ENCODE measurements at places on chromosomes 7 and 10.

DNA sequence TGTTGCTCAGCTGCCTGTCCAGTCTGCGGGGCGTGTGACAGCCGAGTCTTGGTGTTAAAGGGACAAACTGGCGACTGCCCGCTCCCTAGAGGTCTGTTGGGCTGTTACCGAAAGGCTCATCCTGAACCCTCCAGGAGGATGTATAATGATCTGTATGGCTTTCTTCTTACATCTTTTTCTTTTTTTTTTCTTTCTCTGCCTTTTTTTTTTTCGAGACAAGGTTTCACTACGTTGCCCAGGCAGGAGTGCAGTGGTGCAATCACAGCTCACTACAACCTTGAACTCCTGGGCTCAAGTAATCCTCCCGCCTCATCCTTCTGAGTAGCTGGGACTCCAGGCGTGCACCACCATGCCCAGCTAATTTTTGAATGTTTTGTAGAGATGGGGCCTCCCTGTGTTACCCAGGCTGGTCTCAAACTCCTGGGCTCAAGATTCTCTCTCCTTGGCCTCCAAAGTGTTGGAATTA lies 857 bp downstream of the INTS15 start:
- no peak for DNase-seq

DNA sequence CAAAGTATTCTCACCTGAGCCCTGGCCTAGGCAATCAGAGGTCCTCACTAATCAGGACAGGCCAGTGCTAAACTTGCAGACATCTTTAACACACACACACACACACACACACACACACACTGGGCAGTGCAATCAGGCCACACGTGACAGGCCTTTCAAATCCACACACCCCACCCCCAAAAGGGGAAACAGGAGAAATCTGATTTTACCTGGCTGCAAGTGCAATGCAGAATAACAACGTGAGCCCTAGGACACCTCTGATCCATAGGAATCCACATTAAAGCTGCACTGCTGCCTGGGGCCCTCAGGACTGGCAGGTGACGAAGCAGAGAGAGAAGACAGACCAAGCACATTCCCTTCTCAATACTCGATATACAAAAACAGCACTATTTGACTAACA lies 218.9 kb downstream of the FAM107B start:
- DNase-seq, result no peak

DNA sequence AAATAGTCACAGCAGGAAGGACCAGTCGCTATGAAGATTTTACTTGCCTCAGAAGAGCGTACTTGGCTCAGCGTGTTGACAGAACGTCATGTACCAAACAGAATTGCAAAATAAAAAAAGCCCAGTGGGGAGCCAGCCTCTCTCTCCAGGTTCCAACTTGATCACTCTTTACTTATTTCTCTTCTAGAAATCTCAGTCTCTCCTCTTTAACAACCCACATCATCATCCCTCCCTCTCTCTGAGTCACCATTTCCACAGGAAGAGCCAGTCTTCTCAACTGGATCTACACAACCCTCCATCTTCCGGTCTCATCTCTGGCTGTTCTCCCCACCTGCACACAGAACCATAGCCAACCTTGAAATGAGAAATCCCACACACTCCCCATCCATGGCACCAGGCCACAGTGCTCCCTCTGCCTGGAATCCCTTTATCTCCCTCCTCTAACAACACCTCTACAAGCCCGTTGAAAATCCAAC lies 718.3 kb downstream of the GRID1 start:
- DNase-seq, result no peak

DNA sequence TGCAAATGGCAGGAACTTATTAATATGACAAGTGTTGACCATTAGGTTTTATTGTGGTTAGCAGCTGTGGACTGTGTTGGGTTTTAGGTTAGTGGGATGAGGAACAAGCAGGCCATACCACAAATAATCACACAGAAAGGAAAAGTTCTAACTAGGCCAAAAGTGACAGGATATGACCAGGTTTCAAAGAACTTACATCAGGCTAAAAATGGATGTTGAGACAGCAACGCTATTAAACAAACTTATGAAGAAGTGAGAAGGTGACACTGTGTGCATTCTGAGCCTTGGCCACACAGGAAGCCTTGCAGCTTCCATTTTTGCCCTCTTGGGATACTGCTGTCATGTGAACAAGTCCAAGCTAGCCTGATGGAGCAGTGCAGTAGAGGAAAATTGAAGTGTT lies 568.8 kb downstream of the HTR7 start:
- DNase-seq, result no peak

- no peak for DNase-seq
Observed at GRCh38 chr7:89027781-89028180, 232.2 kb upstream of the TEX47 start.

- DNase-seq, result peak; percentile 82
Observed at GRCh38 chr10:71981015-71981875, 17.1 kb downstream of the CHST3 start.

DNA sequence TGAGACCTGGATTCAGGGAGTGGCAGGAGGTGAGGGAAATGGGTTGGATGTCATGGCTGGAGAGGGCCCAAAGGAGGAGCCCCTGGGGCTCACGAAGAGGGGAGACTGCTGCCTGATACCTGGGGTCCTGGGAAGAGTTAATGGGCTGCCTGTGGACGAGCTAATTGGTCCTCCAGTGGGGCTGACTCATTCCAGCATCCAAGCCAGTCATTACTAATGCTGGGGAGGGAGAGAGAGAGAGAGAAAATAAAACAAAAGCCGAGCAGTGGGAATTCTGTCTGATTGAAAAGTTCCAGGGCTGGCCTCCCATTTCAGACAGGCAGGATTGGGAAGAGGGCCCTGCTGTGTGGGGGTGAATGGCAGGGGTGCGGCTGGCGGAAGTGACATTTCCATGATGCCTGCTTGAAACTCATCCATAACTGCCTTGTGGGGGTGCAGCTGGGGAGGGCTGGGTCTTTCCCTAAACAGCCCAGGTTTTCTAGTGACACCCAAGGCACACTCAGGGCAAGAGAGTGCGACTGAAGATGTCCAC lies 297.8 kb downstream of the RPS24 start:
- no peak for DNase-seq

- DNase-seq, result no peak
Observed at GRCh38 chr10:99540306-99540656, 7.5 kb downstream of the NKX2-3 start.

DNA sequence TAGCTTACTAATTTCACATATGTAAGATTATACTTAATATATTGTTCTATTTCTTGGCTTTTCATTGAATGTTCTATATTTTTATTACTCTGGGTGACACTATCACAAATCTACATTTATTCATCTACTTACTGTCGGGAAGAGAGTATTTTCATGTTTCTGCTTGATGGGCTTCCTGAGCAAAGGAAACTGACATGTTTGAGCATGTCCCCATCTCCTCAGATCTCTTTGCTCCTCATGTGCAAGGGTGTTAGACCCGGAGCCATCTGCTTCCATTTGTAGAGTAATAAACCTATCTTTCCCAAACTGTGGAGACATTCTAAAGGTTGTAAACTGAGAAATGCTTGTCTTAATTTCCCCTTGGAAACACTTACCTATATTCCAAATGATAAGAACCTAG lies 103.5 kb downstream of the LSMEM1 start:
- no peak for DNase-seq

DNA sequence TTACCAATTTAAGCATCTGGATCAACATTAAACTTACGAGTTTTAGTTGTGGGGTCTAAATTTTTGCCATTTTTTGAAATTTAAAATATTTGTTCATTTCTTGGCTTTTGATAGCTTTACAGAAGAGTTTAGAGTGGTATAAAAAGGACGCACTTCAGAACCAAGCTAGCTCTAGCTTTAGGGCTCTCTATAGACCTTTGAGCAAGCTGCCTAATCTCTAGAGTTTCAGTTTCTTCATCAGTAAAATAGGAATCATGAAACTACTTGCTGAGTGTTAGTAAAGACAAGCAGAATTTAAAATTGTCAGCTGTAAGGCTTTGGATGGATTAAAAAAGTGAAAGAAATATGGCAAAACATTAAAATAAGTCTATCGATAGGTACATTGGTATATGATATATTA lies 266.5 kb downstream of the IPMK start:
- DNase-seq, result no peak

DNA sequence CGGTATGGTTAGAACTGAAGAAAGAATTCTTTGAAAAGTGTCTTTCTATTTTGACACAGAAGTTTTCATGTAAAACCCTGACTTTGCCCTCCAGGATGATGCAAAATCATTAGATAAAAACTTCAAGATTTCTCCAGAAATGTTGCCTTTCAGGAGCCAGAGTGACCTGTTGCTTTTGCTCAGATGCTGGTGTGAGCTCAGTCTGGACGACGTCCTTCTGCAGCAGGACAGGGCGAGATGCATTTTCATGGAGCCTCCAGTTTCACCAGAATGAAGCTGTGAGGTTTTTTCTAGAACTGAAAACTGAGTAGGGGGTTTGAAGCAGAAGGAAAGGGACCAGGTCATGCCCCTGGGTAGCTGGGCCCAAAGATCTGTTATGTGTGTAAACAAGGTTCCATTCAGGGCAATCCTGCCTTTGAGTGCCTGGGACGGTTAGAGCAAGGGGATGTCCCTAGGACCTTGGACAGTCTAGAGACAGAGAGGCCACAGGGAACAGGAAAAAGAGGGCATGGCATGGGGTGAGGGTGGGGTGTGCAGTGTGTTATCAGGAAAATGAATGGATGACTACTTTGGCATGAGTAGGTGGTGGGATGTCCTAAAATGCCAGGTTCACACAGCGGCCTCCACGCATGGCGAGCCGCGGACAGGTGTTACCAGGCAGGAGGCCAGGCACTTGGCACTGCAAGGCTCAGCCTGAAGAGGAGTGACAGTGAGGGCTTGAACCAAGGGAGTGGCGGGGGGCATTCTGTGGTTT lies 356.3 kb downstream of the CXCL12 start:
- no peak for DNase-seq

DNA sequence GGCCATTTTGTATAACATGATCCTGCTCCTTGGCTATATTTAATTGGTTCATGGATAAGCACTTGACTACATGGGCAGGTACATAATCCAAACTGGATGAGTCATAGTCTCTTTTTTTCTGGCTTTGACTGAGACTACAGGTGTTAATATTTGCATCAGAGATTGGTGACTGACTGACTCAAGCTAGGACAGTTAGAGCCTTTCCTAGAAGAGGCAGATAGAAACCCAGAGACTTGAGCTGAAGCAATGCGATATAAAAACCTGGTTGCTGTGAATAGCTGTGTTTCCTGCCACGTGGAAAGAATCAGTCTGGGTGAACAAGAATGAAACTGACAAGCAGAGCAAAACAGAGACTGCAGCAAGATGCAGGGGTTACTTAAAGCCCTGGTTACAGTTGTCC lies 81.0 kb downstream of the SAMD9 start:
- DNase-seq, result no peak

- no peak for DNase-seq
Observed at GRCh38 chr10:30048768-30049517, 10.4 kb downstream of the JCAD start.

DNA sequence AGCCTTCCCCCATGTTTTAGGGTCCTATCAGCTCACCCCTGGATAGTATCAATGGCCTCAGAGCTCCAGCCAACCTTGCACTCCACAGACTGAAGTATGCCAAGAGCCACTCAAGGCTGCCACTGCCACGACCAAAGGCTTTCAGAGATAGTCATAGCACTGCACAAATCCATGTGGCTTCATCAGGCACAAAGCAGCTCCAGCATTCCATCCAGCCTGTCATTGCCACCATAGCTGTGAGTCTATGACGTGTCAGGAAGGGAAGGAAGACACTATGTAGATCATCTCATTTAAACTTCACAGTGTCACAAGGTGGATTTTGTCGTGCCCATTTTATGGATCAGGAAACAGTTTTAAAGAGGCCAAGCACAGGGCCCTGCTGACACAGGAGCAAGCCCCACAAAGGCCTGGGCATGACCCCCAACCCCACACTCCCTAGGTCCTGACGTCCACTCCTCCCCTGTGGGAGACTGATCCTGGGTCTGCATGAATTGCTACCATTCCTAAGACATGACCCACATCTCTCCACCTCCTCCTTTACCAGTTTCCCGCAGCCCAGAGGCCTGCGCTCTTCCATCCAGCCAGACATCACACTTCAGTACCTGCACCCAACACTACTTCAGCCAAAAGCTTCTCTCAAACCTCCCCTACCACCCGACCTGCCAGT lies 119.4 kb downstream of the DIP2C start:
- DNase-seq, result no peak

DNA sequence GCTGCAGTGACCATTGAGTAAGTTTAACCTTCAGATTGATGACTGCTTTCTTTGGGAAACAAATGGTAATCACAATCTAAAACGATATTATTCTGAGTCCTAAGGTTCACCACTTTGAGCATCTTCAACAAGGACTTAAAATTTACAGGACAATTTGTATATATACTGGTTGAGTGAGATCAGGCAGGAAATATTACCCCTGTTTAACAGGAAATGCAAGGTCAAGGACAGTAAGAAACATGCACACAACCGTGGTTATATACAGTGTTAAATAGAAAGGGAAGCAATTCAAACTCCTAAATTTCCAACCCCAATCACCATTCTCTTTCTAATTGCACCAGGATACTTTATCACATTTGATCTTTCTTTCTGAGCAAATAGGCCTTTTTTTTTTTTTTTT lies 96.1 kb downstream of the ZNF277 start:
- no peak for DNase-seq

GRCh38 chr7:131354390-131354789 lies 26.7 kb downstream of the MKLN1 start:
- no peak for DNase-seq

DNA sequence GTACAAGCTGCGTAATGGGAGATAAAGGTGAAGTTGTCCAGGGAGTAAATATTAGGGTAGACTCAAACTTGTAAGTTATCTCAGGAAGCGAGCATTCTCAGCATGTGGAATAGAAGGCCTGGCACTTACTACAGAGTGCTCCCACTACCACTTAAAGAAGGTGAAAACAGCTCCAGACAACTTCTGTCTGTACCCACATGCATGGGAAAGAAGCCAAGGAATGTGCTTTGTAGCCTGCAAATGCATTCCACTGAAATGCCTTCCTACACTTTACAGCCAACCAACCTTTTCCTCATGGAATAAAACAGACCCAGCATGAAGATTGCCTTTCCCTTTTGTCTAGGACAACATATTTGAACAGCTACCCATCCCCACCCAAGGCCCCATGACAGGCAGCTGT lies 45.4 kb upstream of the NPSR1 start:
- DNase-seq, result no peak

DNA sequence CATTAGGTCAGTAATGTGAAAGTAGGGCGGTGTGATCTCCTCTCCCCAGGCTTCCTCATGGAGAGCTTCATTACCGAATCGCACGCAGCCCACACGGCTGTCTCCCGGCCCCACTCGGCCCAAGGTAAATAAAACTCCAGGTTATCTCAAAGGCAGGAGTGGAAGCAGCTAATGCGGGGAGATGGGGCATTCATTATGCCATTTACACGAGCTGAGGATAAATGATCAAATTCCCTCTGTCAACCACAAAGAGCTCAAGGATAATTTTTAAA lies 93.5 kb downstream of the ADARB2 start:
- peak; percentile 58 for DNase-seq

Data from retina (tissue), 1 donor.